Activated CD4-positive, alpha-beta T cell treated with anti-CD3 and anti-CD28 coated beads, Interleukin-2, amount 10 ng/mL, durations not matched to agents 24 days and 14 days (primary cell): ENCODE measurements at places on chromosomes 12 and 14. TPM values are rescaled to one million over a fixed set of nuclear protein-coding genes. Genes with fewer than 3 reads are reported as not detected.

CIDEB gene
- total RNA-seq: 21.8 and 22.2 TPM in 2 replicates

SLC5A8 gene
- total RNA-seq: not detected in 2 replicates

BEST3 gene
- not detected in 2 replicates for total RNA-seq

IAPP gene
- not detected in 2 replicates for total RNA-seq

KRT73 gene
- 0.09 TPM in 1 of 2 replicates, not detected in the other for total RNA-seq

GYS2 gene
- total RNA-seq: 0.17 TPM in 1 of 2 replicates, not detected in the other

- DNase-seq: no peak
- no peaks in the 10 kb centered on the region for H3K27me3 ChIP-seq
- no peak overlapping the region for H3K4me3 ChIP-seq
- H3K4me1 ChIP-seq: peaks cover 32% of the 10 kb centered on the region
Measured at GRCh38 chr12:92546635-92547348, 156.0 kb upstream of the PLEKHG7 start.

DNA sequence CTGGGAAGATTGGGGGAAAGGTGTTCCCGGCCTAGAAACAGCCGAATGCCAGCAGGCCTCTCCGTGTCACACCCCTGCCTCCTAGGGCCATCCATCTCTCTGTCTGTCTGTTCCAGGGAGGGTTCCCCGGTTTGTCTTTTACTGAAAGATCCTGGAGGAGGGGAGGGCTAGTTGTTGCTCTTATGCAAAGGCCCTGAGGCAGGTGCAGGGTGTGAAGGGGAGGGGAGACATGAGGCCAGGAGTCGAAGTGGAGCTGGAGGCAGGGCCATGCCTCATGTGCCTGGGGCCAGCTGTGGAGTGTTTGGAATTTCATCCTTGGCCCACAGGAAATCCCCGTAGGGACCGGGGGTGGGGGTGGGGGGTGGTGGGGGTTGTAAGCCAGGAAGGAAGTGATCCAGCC, 8.7 kb upstream of the RCOR1 start:
- no peaks in the 10 kb centered on the region for H3K36me3 ChIP-seq
- no peak overlapping the region for H3K27ac ChIP-seq
- H3K4me3 ChIP-seq: no peak overlapping the region
- peaks cover 3% of the 10 kb centered on the region for H3K27me3 ChIP-seq

DNA sequence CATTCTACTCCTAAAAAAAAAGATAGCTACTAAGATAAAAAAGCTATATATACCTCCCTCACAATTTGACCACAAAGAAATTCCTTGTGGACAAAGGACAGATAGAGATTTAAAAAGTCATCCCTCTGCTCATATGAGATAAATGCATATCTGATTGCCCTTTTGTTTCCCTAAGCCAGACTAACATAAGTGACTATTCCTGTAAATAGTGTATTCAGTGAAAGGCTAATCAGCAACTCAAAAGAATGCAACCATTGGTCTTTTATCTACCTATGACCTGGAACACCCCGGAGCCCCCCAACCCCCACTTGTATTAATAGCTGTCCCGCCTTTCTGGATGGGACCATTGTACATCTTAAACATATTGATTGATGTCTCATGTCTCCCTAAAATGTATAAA, 6.3 kb upstream of the TMPO start:
- H3K36me3 ChIP-seq: peaks cover 8% of the 10 kb centered on the region
- H3K27me3 ChIP-seq: peaks cover under 1% of the 10 kb centered on the region
- no peak overlapping the region for H3K4me3 ChIP-seq

GRCh38 chr12:121992059-121992879, 29.4 kb upstream of the BCL7A start:
- H3K4me1 ChIP-seq: peaks cover 10% of the 10 kb centered on the region
- H3K36me3 ChIP-seq: no peaks in the 10 kb centered on the region
- peak overlapping the region; percentile 88 for H3K27ac ChIP-seq

GRCh38 chr12:19872621-19873540, 433.6 kb downstream of the AEBP2 start:
- no peaks in the 10 kb centered on the region for H3K27me3 ChIP-seq
- DNase-seq: peak; percentile 29
- H3K36me3 ChIP-seq: no peaks in the 10 kb centered on the region
- H3K27ac ChIP-seq: no peak overlapping the region

GRCh38 chr14:96881713-96882112, 84.5 kb downstream of the VRK1 start:
- H3K4me3 ChIP-seq: no peak overlapping the region
- no peak for DNase-seq
- no peaks in the 10 kb centered on the region for H3K27me3 ChIP-seq
- H3K36me3 ChIP-seq: peaks cover 27% of the 10 kb centered on the region

DNA sequence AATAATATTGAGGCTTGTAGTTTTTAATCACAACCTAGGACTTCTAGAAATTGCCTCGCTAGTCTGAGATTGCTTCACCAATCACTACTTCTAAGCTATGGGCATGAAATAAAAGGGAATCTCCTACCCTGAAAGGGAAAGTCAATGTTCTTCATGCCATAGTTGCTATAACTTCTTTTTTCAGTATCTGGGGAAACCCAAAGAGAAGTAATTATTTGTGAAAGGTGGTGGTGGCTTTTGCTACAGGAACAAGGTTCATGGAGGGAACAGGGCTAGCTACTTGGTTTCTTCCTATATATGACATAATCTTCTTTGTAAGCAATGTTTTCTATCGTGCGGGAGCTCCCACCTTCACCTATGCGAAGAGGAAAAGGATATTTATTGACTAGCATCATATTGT, 61.6 kb upstream of the DNM1L start:
- H3K4me3 ChIP-seq: no peak overlapping the region
- DNase-seq: no peak
- H3K27me3 ChIP-seq: peaks cover 24% of the 10 kb centered on the region
- H3K4me1 ChIP-seq: peaks cover under 1% of the 10 kb centered on the region
- no peaks in the 10 kb centered on the region for H3K36me3 ChIP-seq

DNA sequence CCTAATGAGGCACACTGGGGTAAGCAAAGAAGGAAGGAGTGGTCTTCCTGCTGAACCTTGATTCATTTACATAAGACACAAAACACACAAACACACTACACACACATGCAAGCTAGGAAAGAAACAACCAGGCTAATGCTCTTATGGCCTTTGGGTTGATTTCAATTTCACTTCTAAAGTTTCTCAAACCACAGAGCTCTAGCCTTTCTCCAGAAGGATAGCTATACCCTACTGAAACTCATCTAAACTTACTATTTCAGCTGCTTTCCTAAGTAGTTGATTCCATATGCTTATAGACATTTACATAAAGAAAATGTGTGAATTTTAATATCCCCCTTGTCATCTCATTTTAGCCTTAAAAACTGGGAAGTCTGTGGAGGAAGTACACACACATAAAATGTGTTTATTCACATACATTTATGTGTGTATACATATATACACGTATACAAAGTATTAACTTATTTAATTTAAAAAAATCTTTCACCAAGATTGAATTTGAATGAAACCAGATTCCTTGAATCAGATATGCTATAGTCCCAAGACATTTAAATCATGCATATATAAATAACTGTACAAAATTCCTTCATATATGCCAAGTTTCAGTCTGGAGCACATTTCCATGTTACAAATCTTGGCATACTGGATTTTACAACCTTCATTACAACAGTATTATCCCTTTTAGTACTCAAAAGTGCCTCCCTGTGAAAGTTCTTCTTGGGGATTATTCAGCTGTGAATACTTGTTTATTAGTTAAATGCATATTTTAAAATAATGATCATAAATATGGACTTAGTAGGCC, 231.8 kb upstream of the NPAS3 start:
- H3K27ac ChIP-seq: no peak overlapping the region
- H3K4me3 ChIP-seq: no peak overlapping the region
- H3K27me3 ChIP-seq: no peaks in the 10 kb centered on the region
- no peak for DNase-seq
- no peaks in the 10 kb centered on the region for H3K4me1 ChIP-seq
- no peaks in the 10 kb centered on the region for H3K36me3 ChIP-seq

GRCh38 chr12:94179723-94180122, 31.3 kb downstream of the PLXNC1 start:
- H3K27me3 ChIP-seq: no peaks in the 10 kb centered on the region
- no peak for DNase-seq
- peaks cover 53% of the 10 kb centered on the region for H3K36me3 ChIP-seq
- H3K4me3 ChIP-seq: no peak overlapping the region
- peaks cover 25% of the 10 kb centered on the region for H3K4me1 ChIP-seq

DNA sequence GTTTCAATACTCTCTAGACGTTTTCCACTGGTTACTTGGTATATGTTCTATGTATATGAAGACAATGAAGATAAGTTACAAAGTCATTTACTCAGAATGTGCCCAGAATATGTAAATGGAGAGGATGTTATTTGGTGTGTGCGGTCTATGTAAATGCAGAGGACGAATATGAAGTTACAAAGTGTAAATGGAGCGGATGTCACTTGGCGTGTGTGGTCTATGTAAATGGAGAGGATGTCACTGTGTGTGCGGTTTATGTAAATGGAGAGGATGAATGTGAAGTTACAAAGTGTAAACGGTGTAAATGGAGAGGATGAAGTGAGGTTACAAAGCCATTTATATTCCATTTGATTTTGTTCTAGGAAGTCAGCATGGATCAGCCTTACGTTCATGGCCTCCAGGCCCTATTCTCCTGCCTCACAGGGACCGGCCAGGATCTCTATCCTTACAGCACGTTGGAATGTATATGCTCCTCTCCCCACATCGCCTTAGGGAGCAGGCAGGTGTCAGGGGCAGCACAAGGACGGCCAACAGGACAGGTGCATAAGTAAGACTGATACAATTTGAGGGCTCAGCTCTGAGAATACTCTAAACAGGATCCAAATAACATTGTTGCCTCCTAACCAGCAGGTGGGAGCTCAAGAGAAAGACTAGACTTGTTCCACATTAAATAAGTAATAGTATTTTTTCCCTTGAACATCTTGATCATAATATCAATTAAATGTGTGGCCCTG, 42.4 kb downstream of the GLRX5 start:
- no peak for DNase-seq
- peaks cover 9% of the 10 kb centered on the region for H3K27me3 ChIP-seq
- no peaks in the 10 kb centered on the region for H3K4me1 ChIP-seq
- no peaks in the 10 kb centered on the region for H3K36me3 ChIP-seq

- H3K4me3 ChIP-seq: no peak overlapping the region
- H3K36me3 ChIP-seq: peaks cover 65% of the 10 kb centered on the region
- H3K27ac ChIP-seq: peak overlapping the region; percentile 63
- DNase-seq: no peak
- peaks cover 9% of the 10 kb centered on the region for H3K4me1 ChIP-seq
Measured at GRCh38 chr12:112149596-112149995, 24.2 kb downstream of the TRAFD1 start.

DNA sequence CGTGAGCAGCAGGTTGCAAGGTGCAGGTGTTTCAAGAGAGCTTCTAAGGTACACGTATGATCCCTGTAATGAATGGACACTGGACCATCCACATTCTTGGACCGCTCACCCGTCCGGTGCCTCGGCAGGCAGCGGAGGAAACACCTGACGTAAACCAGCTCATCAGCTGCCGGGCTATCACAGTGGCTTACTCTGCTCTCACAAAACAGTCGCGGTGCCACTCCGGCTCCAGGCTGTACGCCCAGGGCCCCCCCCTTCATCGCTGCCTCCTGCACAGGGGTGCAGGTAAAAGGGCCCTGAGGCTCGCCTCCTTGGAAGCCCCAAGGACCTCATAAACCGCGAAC, 436 bp downstream of the VPS33A start:
- DNase-seq: no peak
- peaks cover 2% of the 10 kb centered on the region for H3K27me3 ChIP-seq
- H3K4me3 ChIP-seq: peak overlapping the region; percentile 95
- H3K27ac ChIP-seq: peak overlapping the region; percentile 99
- H3K4me1 ChIP-seq: peaks cover 18% of the 10 kb centered on the region
- peaks cover 23% of the 10 kb centered on the region for H3K36me3 ChIP-seq

DNA sequence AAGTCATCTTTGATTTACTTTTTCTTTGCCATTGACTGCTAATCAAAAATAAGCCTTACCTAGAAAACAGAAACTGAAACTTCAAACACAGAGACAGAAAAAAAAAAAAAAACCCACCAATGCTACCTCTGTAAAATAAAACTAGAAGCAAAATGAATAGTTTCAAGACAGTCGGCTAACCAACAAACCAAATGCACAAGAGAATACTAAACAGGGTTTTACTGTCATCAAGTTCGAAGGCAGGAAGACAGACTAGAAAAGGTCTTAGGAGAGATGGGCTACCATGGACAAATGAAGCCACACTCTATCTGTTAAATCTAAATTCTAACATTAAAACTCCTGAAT, 59.5 kb downstream of the SEL1L start:
- peak; percentile 71 for DNase-seq
- H3K36me3 ChIP-seq: peaks cover 52% of the 10 kb centered on the region
- peak overlapping the region; percentile 68 for H3K4me3 ChIP-seq
- no peaks in the 10 kb centered on the region for H3K27me3 ChIP-seq
- H3K4me1 ChIP-seq: peaks cover 55% of the 10 kb centered on the region
- peak overlapping the region; percentile 88 for H3K27ac ChIP-seq

DNA sequence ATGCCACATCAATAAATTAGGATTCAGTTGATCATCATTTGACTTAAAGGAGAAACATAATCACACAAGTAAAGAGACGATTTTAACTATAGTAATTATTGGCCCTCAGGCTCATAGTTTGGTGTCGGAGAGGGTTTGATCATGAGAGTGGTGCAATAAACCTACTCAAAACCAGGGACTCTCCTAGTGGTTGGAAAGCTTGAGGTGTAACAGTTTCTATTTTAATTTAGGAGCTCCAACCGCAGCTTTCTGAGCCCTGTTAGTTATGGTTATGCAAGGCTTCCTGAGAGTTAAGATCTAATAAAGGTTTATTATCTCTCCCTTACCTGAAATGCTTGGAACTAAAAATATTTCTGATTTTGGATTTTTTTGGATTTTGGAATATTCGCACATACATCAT, 36.4 kb downstream of the TMTC2 start:
- DNase-seq: no peak
- peaks cover 7% of the 10 kb centered on the region for H3K4me1 ChIP-seq
- no peak overlapping the region for H3K27ac ChIP-seq
- H3K36me3 ChIP-seq: no peaks in the 10 kb centered on the region
- H3K4me3 ChIP-seq: no peak overlapping the region
- no peaks in the 10 kb centered on the region for H3K27me3 ChIP-seq

DNA sequence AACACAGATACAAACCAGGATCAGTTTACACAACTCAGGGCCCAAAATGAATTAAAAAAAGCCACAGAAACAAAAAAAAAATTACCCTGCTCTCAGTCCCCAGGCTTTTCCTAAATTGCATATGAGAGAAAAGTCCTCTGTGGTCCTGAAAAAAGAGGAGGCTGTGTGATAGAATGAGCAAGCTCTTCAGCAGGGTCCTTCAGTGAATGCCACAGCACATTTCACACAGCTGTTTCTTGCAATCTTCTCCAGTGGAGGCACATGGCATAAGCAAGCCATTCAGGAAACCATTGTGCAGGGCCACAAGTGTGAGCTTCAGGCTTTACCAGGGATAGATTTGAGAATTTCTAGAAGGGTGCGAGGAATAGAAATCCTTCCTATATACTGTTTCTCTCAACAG, 168.5 kb downstream of the PPM1H start:
- H3K36me3 ChIP-seq: no peaks in the 10 kb centered on the region
- peaks cover 9% of the 10 kb centered on the region for H3K4me1 ChIP-seq
- H3K27ac ChIP-seq: no peak overlapping the region
- no peak overlapping the region for H3K4me3 ChIP-seq
- no peak for DNase-seq
- peaks cover 14% of the 10 kb centered on the region for H3K27me3 ChIP-seq

GRCh38 chr14:63474111-63474510, 69.1 kb downstream of the PPP2R5E start:
- no peak overlapping the region for H3K27ac ChIP-seq
- H3K36me3 ChIP-seq: peaks cover 4% of the 10 kb centered on the region
- no peak for DNase-seq
- peaks cover 44% of the 10 kb centered on the region for H3K4me1 ChIP-seq
- H3K27me3 ChIP-seq: no peaks in the 10 kb centered on the region
- no peak overlapping the region for H3K4me3 ChIP-seq

GRCh38 chr12:42420395-42420794, 94.4 kb downstream of the PPHLN1 start:
- peaks cover 8% of the 10 kb centered on the region for H3K4me1 ChIP-seq
- peaks cover 9% of the 10 kb centered on the region for H3K36me3 ChIP-seq
- H3K27ac ChIP-seq: no peak overlapping the region
- H3K4me3 ChIP-seq: no peak overlapping the region
- no peaks in the 10 kb centered on the region for H3K27me3 ChIP-seq
